ENCODE measurements at places on chromosomes 7 and 10.

DNA sequence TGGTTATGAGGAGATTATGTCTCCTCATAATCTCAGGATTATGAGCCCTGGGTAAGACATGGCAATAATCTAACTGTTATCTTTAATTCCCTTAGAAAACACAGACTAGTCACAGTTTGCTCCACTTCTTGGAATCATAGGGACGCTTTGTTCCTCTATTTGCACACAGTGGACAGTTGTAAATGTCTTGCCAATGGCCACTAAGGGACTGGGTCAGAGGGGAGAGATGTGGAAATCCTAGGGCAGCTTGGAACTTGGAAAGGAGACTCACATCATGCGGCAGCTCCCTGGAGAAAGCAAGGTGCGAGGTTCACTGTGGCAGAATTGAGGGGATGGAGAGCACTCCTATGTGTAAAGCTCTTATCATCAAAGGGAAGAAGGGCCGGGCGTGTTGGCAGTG lies 266.1 kb downstream of the PRPF18 start:
- DNase-seq = no peak

DNA sequence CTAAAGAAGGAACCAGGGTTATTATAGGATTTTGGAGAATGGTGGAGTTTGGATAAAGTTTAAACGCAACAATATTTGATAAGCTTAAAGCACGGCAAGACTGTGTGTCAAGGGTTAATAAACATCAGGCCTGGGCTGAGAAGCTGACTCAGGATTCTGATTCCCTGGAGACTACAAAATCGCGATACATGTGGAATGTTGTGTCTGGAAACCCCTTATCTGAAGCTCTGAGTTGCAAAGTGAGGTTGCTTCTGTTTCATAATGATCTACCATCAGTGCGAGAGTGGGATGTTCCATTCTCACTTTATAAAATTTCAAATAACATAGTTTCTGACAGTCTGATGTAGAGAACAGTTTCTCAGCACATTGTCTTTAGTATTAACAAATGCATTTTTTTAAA lies 7.8 kb downstream of the C1GALT1 start:
- DNase-seq = peak; percentile 39

DNA sequence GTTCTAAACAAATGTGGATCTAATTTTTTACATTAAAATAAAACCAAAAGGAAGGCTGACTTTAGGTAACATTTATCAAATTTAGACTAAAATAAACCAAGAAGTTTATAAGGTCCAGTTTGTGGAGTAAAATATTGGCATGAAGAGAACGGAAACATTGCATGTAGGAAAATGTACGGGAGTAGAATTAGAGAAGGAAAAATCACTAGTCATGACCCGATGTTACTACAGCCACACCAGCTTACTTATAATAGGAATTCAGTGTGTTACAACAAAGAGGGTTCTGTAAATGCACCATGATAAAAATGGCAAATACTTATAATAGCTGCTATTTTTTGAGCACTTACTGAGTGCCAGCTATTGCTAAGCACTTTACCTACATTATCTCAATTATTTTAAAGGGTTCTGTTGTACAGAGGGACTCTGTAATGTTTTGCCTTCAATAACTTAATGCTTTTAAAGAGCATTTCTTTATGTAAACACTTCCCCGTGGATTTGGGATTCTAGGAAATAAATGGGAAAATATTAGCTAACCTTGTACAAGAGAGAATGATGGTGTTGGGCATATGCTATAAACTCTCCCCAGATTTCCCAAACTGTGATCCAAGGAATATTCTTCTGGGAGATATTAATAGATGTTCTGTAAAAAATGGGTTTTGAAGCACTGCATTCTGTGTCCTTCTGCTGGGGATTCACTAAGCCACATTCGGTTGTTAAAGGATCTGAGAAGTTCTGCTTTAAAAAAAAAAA lies 296.7 kb downstream of the BBS9 start:
- DNase-seq = no peak

GRCh38 chr10:19843487-19843886 lies 27.3 kb downstream of the PLXDC2 start:
- DNase-seq = no peak

GRCh38 chr10:31262672-31263071 lies 56.3 kb upstream of the ZEB1 start:
- no peak for DNase-seq

- DNase-seq = peak; percentile 26
These were observed 18.6 kb downstream of the NPFFR1 start for GRCh38 chr10:70265032-70265689.

GRCh38 chr10:102935939-102936605 lies 18.0 kb downstream of the CNNM2 start:
- DNase-seq = no peak

GRCh38 chr7:45174966-45175765 lies 17.6 kb downstream of the RAMP3 start:
- DNase-seq = no peak

GRCh38 chr10:21532694-21533466 lies 1.2 kb upstream of the MLLT10 start:
- DNase-seq = no peak

DNA sequence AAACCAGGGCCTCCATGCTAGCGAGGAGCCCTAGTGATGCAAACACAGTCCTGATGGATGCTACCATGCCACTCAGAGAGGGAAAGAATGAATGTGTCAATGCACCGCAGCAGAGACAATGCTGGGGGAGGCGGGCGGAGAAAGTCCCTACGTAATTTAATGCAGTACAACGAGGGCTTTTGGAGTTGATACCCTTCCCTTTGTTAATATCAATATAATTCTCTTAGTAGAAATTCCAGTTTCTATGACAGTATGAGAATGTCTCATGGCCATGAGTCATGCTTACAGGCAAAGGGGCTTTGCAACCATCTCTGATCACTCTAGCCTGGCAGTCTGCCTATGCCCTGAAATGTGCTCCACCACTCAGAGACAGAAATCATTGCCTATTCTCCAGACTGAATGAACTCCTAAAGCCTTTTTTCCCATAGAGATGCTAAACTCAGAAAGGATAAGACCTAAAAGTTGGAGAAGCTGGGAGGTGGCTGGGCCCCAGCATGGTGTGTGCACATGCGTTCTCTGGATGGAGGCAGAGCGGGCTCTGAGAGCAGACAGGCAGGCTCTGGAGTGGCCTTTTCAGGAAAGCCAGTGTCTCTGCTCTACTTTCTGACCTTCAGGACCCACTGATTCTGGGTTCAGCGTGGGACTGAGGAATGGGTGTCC lies 20.3 kb upstream of the GIMAP2 start:
- no peak for DNase-seq

GRCh38 chr10:32123021-32123420 lies 66.8 kb upstream of the KIF5B start:
- no peak for DNase-seq

DNA sequence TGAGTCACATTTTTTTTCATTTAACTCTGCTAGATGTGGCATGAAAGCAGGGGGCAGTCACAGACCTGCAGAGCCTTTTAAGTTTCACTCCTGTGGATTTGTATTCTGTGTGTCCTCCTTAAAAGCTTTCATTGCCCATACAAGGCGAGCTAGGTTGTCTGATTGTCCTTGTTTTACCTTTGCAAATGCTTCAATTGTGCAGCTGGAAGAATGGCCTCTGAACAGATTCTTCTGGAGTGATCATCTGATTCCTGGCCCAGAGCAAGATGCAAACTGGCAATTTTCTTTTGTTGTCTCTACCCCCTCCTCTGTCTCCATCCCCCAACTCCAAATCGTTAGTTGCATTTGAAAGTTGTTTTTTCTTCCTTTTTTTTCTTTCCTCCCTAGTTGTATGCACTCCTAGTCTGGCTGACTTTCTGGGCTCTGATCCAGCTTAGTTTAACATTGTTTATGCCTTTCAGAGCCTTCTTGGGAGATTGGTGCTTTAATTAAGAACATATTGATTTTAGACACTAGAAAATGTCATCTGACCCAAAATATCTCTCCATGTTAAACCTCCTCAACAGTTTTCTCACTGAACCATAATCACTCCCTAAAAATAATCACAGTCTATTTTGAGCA lies 150.2 kb downstream of the REEP3 start:
- no peak for DNase-seq

GRCh38 chr10:30096564-30096963 lies 37.2 kb upstream of the JCAD start:
- DNase-seq = no peak

GRCh38 chr10:78391585-78391984 lies 357.9 kb downstream of the RPS24 start:
- no peak for DNase-seq

DNA sequence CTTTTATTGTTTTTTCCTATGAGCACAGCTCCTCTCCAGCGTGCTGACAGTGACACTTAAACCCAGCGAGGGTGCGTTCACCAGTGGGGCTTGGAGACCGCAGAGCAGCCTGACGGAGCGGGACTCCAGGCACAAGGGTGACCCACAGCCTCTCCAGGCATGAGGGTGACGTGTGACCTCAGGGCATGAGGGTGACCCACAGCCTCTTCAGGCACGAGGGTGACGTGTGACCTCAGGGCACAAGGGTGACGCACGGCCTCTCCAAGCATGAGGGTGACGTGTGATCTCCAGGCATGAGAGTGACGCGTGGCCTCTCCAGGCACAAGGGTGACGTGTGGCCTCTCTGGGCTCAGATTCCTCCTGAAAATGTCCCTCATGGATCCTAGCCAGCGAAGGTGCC lies 164.3 kb upstream of the TCERG1L start:
- no peak for DNase-seq
